ENCODE measurements at places on chromosomes 16 and 17.

- DNase-seq = no peak
Observed at GRCh38 chr17:68182011-68182306, 65.9 kb upstream of the AMZ2 start.

GRCh38 chr17:4247971-4248388, 15.8 kb downstream of the ANKFY1 start:
- no peak for DNase-seq

- DNase-seq = no peak
Observed at GRCh38 chr16:1530883-1531637, 2.4 kb upstream of the TMEM204 start.

DNA sequence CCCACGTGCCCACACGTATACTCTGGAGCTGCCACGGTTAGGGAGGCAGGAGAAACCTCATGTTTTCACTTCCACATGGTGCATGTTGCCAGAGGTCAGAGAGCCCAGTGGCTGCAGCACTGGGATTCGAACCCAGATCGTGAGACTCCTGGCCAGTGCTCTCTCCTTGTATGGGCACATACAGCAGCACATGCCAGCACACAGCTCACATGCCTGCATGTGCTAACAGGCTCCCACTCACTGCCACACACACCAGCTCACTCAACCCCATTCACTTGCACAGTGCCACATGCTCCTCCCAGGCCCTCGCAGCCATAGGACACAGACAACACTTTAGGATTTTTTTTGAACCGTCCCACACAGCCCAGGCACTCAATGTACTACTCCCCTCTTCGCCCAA, 49.5 kb upstream of the MRPS23 start:
- no peak for DNase-seq

DNA sequence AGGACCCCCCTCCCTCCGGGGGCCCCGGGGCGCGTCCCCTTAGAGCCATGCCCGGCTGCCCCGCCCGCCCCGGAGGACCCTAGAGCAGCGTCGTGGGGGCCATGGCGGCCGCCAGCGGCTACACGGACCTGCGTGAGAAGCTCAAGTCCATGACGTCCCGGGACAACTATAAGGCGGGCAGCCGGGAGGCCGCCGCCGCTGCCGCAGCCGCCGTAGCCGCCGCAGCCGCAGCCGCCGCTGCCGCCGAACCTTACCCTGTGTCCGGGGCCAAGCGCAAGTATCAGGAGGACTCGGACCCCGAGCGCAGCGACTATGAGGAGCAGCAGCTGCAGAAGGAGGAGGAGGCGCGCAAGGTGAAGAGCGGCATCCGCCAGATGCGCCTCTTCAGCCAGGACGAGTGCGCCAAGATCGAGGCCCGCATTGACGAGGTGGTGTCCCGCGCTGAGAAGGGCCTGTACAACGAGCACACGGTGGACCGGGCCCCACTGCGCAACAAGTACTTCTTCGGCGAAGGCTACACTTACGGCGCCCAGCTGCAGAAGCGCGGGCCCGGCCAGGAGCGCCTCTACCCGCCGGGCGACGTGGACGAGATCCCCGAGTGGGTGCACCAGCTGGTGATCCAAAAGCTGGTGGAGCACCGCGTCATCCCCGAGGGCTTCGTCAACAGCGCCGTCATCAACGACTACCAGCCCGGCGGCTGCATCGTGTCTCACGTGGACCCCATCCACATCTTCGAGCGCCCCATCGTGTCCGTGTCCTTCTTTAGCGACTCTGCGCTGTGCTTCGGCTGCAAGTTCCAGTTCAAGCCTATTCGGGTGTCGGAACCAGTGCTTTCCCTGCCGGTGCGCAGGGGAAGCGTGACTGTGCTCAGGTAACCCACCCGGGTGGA, 759 bp downstream of the ALKBH5 start:
- no peak for DNase-seq

DNA sequence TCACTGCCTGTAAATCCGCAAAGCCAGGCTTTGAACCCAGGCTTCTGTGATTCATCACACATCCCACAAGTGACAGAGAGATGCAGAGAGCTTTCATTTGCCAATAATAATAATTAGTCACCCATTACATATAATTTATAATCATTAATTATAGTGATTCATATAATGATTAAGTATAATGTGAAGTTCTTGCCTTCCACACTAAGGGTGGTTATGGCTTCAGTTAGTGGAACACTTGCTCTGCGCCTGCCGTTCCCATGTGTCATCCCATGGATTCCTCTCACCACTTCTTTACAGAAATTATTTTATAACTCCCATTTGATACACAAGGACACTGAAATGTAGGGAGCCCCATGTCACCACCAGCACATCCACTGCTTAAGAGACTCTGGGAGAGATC, 39.8 kb upstream of the XYLT1 start:
- DNase-seq = no peak

DNA sequence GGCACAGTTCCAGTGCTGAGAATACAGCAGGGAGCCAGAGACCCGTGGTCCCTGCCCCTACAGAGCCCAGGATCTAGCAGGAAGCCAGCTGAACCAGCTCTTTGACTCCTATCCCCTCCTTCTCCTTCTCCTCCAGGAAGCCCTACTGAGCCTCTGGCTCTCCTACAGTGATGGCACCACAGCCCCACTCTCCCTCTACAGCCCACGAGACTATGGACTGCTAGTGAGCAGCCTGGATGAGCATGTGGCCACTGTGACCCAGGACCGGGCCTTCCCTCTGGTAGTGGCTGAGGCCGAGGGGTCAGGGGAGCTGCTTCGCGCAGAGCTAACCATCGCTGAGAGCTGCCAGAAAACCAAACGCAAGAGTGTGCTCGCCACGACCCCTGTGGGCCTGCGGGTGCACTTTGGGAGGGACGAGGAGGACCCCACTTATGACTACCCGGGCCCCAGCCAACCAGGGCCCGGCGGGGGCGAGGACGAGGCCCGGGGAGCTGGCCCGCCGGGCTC, 57.7 kb downstream of the TMEM132E start:
- DNase-seq = no peak

- no peak for DNase-seq
Observed at GRCh38 chr17:40309031-40309948, at the start of gene RARA. Gene RARA (plus strand): TSS chr17:40309180. CDS start chr17:40331219, 22,039 bp downstream.

- DNase-seq = no peak
Observed at GRCh38 chr16:57754354-57755060, 18.9 kb downstream of the KATNB1 start.

- DNase-seq = no peak
Observed at GRCh38 chr17:13311306-13311705, 290.4 kb downstream of the HS3ST3A1 start.

GRCh38 chr17:27327397-27327796, 33.5 kb downstream of the WSB1 start:
- no peak for DNase-seq

GRCh38 chr16:74033441-74033995, 263.1 kb upstream of the PSMD7 start:
- no peak for DNase-seq

- DNase-seq = no peak
Observed at GRCh38 chr16:57349212-57350031, 9.2 kb upstream of the CCL22 start.

DNA sequence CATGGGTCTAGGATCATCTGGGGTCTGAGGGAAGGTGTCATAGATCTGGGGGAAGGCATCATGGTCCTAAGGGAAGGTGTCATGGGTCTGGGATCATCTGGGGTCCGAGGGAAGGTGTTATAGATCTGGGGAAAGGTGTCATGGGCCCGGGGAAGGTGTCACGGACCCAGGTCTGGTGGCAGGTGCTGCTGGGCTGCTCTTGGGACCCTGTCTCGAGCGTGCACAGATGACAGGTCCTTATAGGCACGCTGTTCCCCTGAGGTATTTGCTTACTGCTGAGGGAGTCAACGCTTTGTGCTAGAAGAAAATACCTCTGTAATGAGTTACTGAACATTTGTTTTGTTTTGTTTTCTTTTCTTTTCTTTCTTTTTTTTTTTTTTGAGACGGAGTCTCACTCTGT, 1.4 kb downstream of the RAB40C start:
- DNase-seq = no peak
